Stimulated activated naive CD8-positive, alpha-beta T cell treated with anti-CD3 and anti-CD28 coated beads, Interleukin-15, amount 100 ng/mL, for 72 hours (primary cell): ENCODE measurements at places on chromosomes 12 and 14.

GRCh38 chr12:614411-614970 is 48.8 kb downstream of the NINJ2 start:
- peak; percentile 36 for DNase-seq

DNA sequence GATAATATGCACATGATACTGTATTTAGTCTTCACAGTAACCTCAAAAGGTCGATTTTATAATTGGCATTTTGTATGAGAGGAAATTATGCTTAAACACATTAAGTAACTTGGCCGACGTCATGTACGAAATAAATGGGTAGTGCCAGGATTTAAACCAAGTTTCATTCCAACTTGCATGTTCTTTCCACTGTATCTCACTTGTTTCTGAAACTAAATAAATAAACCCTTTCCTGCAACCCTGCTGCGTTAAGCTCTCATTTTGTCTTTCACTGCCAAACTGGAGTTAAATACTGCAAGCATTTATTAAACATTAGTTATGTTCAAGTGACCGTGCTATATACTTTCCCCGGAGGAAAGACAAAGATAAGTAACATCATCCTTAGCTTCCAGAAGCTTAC is 293.9 kb upstream of the PRKD1 start:
- no peak for DNase-seq

DNA sequence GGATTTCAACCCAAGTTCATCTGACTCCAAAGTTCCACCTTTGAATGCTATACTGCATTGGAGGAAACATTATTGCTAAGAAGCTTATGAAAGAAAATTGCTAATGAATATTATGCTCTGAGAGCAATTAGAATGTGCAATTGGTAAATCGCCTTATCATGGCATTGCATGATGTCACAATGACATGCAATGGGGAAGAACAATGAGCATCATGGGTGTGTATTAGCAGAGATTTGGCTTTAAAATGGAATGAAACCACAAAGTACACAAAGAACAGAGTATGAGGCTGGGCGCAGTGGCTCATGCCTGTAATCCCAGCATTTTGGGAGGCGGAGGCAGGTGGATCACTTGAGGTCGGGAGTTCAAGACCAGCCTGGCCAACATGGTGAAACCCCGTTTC is 34.7 kb downstream of the FOS start:
- DNase-seq, result no peak

GRCh38 chr12:39931231-39931630 is 174.7 kb downstream of the SLC2A13 start:
- DNase-seq, result no peak

GRCh38 chr14:92473261-92473968 is 40.2 kb upstream of the RIN3 start:
- DNase-seq, result no peak

DNA sequence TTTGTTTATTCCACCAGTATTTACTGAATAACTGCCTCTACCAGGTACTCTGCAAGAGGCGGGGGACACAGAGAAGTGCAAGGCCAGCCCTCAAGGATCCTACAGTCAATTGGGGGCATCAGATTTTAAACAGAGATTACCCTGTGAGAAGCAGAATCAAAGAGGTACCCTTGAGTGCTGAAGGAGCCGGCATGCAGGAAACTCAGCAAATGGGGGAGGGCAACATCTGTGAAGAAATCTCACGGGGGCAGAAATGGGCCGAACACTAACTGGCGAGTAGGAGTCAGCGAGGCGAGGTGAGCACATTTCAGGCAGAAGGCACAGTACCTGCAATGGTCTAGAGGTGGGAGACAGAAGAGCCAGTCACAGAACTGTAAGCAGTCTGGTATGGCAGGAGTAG is 9.0 kb downstream of the GALNT6 start:
- no peak for DNase-seq

GRCh38 chr12:16168078-16168477 is 109.4 kb downstream of the SLC15A5 start:
- DNase-seq, result no peak

DNA sequence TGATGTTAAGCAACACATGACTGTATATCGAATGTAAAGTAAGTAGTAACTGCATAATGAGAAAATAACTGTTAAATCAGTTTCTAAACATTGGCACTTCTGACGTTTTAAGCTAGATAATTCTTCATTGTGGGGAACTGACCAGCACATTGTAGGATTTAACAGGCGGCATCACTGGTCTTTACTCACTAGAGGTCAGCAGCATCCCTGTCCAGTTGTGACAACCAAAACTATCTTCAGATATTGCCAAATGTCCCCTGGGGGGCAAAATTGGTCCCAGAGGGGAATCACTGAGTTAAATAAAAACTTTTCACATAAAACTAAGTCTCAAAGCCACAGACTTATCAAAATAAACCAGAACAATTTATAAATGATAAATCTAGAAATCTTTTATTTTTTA is 65.3 kb downstream of the BLTP3B start:
- DNase-seq, result no peak

- no peak for DNase-seq
Measured at GRCh38 chr14:96649327-96649601, 147.1 kb downstream of the PAPOLA start.

GRCh38 chr14:90275820-90276219 is 19.5 kb downstream of the PSMC1 start:
- no peak for DNase-seq

GRCh38 chr12:57497223-57498131 is 9.6 kb downstream of the MARS1 start:
- no peak for DNase-seq

DNA sequence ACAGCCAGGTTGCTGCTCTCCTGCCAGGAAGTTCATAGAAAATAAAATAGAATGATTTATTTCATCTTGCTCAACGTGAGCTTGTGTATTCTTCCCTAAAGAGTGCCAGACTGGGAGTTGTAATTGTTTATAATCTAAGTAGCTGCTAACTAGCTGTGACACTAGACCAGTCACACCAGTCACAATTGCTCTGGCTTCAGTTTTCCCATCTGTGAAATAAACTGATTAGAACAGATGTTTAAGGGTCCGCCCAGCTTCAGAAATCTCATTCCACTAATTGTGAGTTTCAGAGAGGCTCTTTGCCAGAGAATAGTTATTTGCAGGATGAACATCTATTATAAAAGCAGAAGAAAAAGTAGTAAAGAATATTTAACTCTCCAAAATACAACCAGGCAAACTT is 55.6 kb upstream of the ZDHHC17 start:
- no peak for DNase-seq

GRCh38 chr14:21475767-21476522 is 814 bp downstream of the RAB2B start:
- DNase-seq, result no peak

DNA sequence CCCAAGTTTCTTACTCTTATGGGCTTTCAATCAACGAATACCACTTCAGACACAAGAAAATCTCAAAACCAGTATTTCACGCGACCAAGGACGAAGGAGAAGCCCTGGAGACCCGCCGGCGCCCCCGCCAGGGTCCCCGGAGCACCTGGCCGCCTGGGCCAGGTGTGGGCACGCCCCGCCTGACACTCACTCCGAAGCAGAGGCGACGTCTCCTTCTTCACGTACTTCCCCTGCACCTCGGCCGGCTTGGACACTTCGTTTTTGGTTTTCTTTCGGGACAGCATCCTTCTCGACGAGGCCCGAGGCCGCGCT is 466 bp downstream of the SAV1 start:
- DNase-seq, result no peak

DNA sequence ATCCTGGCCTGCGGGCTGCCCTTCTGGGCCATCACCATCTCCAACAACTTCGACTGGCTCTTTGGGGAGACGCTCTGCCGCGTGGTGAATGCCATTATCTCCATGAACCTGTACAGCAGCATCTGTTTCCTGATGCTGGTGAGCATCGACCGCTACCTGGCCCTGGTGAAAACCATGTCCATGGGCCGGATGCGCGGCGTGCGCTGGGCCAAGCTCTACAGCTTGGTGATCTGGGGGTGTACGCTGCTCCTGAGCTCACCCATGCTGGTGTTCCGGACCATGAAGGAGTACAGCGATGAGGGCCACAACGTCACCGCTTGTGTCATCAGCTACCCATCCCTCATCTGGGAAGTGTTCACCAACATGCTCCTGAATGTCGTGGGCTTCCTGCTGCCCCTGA is 15.4 kb upstream of the BDKRB1 start:
- no peak for DNase-seq

GRCh38 chr12:91951571-91951970 is 194.1 kb downstream of the BTG1 start:
- DNase-seq, result no peak
